Astrocyte of the hippocampus (primary cell): ENCODE measurements at places on chromosomes 16 and 17.

DNA sequence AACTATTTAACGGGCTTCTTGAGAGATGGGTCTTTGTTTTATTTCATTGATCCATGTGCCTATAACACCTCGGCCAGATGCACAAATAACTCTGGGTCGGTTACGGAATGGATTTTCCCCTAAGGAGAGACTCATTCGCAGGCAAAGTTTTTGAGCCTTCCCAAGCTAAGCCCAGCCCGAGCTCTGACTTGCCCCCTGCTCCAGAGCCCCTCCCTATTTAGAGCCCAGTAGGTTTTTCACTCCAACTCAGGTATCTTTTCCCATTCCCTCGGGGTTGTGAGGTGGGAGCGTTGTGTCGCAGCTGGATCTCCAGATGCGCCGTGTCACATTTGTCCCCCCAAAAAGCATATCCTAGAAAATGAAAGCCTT is 812 bp upstream of the MYOCD start:
- peak; percentile 4 for DNase-seq

DNA sequence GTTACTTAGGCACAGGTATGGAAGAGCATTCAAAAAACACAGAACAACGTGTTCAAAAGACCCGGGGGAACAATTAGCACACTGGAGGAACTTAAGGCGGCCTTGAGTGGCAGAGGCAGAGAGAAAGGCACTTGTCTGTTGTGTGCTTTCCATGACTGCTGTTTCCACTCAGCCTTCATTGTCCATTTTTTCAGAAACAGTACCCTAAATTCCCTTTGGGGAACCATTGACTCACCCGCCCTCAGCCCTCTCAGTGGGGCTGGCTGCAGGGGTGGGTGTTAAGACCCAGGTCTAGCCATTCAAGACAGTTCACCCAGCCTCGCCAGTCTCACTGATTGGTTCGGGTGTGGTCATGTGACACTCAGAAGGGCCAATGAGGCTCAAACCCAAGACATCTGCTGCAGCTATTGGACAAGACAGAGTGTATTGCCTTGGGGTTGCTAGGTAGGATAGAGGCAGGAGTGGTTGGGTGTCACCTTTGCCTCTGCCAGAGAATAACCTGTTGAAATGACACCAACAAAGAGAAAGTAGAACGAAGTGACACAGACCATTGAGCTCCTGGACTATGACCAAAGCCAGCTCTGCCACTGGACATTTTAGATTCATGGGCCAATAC is 19.6 kb upstream of the CEP20 start:
- no peak for DNase-seq

DNA sequence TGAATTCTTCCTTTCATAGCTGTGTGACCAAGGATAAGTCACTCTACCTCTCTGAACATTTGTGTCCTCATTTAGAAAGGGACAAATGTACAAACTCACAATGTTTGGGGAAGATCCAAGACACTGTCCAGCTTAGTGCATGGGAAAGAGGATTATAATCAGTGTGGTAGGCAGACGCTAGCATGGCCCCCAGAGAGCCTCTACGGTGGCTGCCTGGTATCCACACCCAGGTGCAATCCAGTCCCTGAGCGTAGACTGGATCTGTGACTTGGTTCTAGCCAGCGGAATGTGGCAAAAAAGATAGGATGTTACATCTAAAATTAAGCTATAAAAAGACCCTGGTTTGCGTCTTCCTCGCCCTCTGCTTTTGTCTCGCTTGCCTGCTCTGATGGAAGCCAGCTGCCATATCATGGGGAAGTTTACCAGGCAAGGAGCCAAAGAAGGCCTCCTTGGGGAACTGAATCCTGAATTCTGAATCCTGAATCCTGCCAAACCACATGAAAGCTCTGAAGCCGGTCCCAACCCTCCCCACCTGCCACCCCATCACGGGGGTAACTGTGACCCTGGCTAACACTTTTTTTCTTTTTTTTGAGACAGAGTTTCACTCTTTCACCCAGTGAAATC is 51.7 kb downstream of the PLXDC1 start:
- DNase-seq = peak; percentile 37

GRCh38 chr16:3554351-3554928 is 22.8 kb downstream of the NLRC3 start:
- no peak for DNase-seq

DNA sequence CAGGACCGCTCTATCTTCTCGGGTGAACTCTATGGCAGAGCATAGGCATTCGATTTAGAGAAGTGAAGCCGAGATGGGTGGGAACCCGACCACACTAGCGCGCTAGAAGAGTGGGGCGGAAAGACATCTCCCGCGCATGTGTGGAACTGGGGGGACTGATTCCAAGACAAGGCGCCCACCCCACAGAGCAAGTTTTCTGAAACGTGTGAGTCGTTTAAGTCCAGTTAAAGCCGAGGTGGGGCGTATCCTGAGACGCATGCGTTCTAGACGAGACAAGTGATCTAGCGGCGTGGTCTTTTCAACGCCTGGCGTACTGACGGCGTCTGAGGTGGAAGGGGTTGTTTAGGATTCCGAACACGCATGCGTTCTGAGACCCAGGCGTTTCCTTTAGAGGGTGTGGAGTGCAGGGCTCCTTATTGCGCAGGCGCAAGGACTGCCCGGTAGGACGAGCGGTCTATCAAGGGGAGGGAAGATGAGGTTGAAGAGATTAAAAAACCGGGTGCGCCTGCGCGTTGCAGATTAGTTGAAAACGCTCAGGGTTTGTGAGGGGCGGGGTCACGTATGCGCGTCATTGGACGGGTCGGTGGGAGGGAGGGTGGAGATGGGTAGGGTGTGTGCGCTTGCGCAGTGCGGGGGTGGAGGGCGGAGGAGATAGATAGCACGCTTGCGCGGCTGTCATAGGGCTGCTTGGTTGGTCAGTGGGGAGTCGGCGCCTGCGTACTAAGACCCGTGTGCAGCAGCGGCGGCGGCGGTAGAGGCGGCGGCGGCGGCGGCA is at the start of gene EIF5A:
Gene EIF5A, plus strand, starts transcription at position 718 of the 775 bp plus-strand sequence. CDS start 2,008 bp downstream, outside the sequence.
- peak; percentile 100 for DNase-seq

- no peak for DNase-seq
These were observed 100.2 kb upstream of the SDK2 start for GRCh38 chr17:73744411-73744810.

- peak; percentile 81 for DNase-seq
These were observed 81.1 kb upstream of the DNAH17 start for GRCh38 chr17:78658281-78658785.

GRCh38 chr16:64870859-64871258 is 251.0 kb downstream of the CDH11 start:
- DNase-seq = no peak

DNA sequence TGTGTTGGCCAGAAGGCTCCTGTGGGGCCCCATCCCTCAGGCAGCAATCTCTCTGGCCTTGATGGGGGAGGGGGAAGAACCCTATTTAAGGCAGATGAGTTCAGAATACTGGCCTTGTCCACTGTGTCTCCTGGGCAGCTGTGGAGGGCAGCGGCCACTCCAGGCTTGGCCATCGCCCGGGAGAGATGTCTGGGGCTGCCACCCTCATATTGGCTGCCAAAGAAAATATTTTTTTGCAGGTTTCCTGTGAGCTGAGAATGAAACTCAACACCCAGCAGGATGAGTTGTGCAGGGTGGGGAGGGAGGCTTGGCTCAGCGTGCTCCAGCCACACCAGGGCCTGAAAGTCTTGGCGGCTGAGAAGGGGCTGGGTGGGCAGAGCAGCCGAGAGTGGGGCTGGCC is 14.4 kb upstream of the TIMP2 start:
- peak; percentile 60 for DNase-seq

- DNase-seq = no peak
These were observed 1.4 kb upstream of the CHST4 start for GRCh38 chr16:71524566-71525553.

GRCh38 chr17:27533874-27534815 is 77.9 kb downstream of the KSR1 start:
- DNase-seq = peak; percentile 88

- no peak for DNase-seq
These were observed 295.7 kb downstream of the KCNJ2 start for GRCh38 chr17:70464995-70465394.

DNA sequence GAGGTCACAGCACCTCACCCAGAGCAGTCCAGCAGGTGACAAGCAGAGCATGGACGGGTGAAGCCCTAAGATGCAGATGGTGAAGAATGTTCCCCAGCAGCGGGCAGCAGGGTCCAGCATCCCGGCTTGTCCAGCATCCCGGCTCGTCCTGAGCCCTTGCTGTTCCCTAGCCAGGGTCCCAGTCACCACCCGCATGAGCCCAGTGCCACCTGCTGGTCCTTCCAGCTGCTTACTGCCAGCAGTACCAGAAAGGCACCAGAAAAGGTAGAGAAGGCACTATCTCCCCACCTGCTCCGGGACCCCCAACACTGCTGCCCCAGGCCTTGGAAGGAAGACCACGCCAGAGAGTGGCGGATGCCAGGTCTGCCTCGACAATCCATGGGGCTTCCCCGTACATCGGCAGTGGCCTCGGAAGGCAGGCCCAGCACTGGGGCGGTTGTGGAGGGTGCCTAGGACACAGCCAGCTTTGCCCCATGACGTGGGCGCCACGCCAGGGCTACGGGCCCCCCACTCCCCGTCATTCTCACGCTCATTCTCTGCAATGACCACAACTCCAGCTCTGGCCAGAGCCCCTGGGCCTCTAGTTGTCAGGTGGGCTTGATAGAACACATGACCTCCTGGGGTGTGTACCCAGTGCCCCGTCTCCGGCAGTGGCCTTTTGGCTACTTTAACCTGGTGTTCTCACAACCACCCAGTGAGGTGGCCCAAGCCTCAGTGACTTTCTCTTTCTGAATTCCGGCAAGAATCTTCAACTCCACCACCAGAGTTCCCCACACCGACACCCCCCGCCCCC is 1.4 kb downstream of the CENPX start:
- peak; percentile 87 for DNase-seq

GRCh38 chr17:41118721-41119120 is 548 bp upstream of the KRTAP4-11 start:
- DNase-seq = no peak

DNA sequence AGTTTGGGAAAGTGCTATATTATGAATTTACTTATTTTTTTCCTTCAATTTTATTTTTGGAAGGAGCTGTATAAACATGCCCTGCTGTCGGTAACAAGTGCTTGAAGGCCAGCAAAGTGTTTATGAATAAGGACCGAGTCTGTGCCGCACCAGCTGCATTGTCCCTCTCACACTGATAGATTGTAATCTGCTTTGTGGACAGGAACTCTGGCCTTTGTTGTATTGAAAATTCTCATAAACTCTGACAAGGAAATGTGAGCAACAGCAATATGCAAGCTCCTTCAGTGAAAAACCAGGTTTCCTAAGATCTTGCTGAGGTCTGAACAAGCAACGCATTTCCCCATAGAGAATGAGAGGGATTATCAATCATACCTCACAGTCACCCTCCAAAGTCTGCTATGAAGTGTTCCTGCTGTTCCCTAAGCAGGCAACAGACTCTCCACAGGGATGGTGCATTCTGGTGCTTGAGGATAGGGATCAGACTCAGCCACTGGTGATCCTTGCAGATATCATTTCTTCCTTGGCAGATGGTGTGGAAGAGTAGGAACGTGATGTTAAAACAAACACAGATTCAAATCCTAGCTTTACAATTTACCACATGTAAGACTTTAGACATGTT is 109.6 kb downstream of the KCNJ2 start:
- no peak for DNase-seq

DNA sequence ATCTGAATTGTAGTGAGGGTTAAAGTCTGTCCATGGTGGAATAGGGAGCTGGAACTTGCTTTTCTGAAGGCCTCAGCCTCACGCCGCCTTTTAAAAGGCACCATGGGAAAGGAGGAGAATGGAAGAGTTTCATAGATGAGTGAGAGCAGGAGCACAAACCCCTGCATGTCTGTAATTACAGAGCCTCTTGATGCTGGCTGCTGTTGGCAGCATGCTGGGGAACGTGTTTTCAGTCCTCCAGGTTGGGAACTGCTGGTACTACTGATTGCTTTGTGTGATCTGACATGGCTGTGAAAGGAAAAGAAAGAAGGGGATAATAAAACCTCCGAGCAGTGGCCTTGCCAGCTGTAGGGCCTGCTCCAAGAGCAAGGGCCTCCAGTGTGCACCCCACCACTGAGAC is 16.8 kb upstream of the DYNLL2 start:
- DNase-seq = no peak

GRCh38 chr17:80704381-80704819 is 159.8 kb downstream of the RPTOR start:
- DNase-seq = no peak

DNA sequence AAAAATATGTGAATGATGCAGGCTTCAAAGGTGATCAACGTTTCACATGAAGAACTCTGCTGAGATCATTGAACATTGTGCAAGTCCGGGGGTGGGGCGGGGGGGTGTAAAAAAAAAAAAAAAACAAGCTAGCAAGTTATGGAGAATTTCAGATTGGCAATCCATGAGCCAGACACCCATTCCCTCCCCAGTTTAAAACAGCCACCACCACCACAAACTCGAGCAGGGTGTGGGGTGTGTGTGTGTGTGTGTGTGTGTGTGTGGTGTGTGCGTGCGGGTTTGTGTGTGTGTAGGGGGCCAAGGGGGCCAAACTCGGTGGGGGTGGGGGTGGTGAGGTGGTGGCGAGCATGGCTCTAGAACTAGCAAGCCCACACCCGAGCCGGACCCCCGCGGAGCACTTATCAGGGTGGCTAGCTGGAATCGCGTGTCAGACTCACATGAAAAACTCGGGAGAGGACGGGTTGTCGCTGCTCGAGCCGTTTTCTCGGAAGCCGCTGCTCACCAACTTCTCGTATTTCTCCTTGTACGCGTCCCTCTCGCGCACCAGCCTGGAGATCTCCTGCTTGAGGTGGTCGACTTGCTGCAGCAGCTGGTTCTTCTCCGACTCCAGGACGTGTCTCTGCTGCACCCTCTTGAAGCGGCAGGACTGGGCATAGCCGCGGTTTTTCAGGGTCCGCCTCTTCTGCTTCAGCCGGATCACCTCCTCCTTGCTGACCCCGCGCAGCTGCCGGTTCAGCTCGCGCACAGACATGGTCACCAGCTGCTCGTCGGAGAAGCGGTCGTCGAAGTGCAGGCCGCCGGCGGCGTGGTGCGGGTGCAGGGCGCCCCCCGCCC is 2.0 kb downstream of the MAF start:
- DNase-seq = peak; percentile 73

DNA sequence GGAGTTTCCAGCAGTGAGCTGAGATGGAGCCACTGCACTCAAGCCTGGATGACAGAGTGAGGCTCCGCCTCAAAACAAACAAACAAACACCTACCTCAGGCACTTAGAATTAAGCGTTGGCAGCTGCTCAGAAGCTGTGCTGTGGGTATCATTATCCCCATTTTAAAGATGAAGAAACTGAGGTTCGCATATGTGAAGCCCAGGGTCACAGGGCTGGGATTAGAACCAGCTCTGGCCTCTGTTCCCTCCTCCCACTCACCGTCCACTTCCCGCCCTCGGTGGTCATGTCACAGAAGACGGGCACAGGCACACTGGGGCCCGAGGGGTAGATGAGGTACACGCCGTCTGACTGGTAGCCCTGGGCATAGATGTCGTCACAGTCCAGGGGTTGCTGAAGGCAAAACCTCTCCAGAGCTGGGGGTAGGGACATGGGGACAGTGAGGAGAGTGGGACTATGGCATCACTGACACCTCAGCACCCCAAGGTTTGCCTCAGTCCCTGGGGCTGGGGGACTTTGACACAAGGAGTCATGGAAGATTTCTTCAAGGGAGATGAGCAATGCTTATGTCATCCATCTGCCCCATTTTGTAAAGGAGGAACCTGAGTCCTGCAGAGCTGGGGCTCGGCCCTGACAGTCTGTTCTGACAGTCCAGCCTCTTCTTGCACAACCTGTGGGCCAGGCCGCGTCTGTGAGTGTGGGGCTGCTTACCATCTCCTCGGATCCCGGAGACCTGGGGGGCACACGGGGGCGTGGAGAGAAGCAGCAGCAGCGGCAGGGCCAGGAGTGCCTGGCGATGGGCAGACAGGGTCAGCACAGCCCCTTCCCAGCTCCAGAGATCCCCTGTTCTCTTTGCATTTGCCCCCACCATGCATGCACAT is 700 bp downstream of the MFAP4 start:
- peak; percentile 54 for DNase-seq
